ENCODE measurements at places on chromosomes 3 and 15.

DNA sequence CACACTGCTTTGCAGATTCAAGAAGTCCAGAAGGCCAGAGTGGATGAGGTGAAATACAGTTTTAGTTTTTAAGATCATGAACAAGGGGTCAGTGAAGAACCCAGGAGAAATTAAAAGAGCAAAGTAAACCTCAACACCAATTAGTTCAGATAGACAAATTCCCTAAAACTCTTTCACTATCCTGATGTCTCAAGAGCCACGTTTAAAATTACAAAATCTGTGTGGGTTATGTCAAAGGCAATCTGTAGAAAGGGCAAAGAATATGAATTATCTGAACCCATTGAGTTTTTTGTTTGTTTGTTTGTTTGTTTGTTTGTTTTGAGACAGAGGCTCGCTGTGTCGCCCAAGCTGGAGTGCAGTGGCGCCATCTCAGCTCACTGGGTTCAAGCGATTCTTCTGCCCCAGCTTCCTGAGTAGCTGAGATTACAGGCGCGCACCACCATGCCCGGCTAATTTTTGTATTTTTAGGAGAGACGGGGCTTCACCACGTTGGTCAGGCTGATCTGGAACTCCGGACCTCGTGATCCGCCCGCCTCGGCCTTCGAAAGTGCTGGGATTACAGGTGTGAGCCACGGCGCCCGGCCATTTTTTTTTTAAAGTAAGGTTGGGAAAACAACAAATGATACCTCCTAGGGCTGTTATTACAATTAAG, 32.1 kb upstream of the ST3GAL6 start:
- DNase-seq: no peak

GRCh38 chr3:85075663-85076062, 116.9 kb downstream of the CADM2 start:
- DNase-seq: no peak

GRCh38 chr3:156859578-156859977, 33.4 kb downstream of the LEKR1 start:
- no peak for DNase-seq

DNA sequence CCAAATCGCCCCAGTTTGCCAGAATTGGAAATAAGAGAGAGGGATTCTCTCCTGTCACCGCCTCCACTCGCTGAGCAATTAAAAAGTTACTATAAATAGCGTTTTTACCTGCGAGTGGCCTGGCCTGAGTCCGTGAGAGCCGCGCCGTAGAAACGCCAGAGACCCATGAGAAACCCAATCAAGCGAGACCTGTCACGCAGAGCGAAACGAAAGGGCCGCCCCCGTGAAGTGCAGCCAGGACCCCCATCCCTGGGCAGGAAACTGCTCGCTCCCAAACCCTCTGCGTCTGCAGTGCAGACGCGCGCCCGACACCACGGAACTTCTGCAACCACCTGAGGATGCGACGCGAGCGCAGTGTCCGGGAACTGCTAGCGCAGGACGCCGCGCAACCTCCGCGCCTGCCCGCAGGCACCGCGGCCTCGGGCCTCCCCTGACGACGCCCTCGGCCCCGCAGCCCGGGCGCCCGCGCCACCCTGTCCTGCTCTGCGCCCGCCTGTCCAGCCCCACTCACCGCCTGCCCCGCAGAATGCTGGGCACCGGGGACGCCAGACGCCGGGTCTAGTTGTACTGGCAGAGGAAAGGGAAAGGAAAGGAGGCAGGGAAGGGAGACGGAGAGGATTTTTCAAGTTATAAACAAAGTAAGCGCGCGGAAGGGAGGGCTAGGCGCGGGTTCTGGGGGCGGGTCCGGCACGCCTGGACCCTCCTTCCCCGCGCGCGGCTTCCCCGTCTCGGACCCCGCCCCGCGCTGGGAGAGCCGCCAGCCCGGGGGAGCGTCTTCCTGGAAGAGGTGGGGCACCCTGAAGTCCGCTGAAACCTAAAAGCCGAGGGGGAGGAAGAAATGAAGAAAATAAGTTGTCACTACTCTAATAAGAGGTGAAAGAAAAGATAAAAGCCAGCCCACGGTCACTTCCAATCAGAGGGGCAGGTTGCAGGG, at the start of gene PLSCR4:
Gene PLSCR4 (minus strand): TSS at position 657 of the 934 bp plus-strand sequence. CDS start 29,034 bp downstream, outside the sequence.
- no peak for DNase-seq

- DNase-seq: no peak
Observed at GRCh38 chr3:124935794-124936542, 1.4 kb upstream of the MUC13 start.

- no peak for DNase-seq
Observed at GRCh38 chr3:47010910-47011309, 31.4 kb downstream of the NBEAL2 start.

Data from activated T-helper 9 cell treated with anti-CD3 and anti-CD28 coated beads, Interleukin-2, amount 50 U/mL, for 16 hours (primary cell).